ENCODE measurements at places on chromosomes 6 and 20.

DNA sequence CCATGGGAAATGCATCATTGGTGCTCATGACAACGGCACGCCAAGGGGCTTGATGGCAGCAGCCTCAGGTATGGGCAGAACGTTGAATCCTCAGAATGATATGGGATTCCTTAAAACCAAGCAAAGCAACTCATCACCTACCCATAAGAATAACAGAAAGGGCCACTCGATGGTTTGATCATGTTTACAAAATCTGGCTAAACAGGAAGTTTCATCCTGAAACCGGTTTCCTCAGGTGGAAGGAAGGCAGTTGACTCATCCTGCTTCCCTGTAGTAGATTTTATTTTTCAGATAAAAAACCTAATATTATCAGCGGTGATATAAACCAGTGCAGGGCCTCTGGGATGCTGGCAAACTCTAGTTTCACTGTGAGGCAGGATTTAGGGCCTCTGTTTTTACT is 136.9 kb upstream of the AGPAT4 start:
- DNase-seq: no peak

GRCh38 chr20:51313358-51313827 is 229.1 kb downstream of the NFATC2 start:
- DNase-seq: no peak

DNA sequence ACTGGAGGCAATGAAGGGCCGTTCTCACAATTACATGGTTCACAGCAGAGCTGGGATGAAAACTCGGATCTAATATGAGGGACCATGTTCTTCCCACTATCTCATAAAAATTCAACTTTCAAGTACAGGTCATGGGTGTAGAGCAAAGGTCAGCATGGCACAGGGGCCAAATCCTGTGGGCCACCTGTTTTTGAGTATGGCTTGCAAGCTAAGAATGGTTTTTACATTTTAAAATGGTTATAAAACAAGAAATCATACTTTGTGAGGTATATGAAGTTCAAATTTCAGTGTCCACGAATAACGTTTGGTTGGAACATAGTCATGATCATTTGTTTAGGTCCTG is 4.6 kb downstream of the MAP3K5 start:
- DNase-seq: no peak

DNA sequence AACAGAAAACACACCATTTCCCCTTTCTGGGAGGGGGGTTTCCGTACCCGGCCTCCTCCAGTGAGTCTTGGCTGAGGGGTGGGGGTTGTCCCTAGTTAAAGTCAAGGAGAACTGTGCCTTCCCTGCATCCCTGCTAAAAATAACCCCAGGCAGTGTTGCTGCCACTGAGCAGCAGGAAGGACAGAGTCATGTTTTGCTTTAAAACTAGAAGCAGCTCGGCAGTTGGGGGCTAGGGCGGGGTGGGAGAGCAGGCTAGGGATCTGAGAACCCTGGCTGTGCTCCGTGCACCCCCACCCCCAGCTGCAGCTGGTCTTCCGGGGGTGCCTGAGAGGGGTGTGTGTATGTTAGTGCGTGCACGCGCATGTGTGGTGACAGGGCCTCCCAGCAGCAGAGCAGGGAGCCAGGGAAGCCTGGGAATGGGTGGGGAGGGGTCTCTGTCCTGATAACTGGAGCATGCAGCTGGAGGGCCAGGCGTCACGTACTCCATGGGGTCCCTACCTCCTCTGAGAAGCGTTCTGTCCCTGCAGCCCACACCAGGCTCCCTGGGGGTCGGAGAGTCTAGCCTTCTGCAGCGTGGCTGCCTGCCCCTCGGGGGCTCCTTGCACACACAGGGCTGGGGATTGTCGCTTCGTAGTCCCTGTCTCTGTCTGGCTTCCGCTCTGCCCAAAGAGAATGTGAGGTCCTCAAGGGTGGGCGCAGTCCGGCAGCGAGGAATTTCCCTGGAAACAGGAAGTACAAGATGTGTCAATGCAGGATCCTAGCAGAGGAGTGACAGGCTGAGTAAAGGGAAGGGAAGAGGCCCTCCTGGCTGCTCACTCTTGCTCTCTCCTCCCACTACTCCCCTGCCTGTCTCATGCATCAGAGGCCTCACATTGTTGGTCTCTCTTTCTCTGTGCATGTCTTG is 16.8 kb upstream of the ARMC12 start:
- no peak for DNase-seq

DNA sequence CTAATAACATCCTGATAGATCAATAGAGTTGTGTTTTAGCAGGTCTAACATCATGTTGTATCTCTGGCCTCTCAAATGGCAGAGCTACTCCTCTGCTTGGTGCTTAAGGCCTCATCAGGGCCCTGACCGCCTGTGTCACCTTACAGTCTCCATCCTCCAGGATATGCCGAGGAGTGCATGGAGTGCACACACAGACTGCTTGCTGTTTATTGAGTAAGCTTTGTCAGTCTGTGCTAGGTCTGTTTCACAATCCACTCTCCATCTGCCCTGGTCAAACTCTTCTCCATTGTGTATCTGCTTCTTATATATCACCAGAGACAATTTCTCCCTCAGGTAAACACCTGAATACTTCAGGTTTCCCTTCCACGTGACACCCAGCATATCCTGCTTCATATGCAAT is 136.1 kb downstream of the SLC24A3 start:
- DNase-seq: no peak
